ENCODE measurements at places on chromosomes 3 and 15.

DNA sequence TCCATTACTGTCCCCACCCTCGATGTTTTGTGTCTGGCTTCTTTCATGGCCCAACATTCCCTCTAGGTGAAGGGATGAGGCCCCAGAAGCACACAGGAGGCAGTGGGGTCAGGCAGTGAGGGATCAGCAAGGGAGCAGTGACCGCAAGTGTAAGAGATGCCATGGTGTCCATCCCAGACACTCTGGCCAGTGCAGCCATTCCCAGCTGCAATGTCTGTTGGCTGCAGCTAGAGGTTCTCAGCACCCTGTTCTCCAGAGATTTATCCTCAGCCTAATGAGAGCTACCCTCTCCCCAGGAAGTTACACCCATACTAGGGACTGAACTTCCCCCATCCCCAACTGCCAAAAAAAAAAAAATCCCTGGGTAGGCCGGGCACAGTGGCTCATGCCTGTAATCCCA, 40.2 kb downstream of the TRANK1 start:
- no peak for DNase-seq

GRCh38 chr15:53758412-53758811, 1.1 kb downstream of the WDR72 start:
- DNase-seq: no peak

- peak; percentile 74 for DNase-seq
These were observed 16.1 kb upstream of the TM4SF1 start for GRCh38 chr3:149393345-149394160.

DNA sequence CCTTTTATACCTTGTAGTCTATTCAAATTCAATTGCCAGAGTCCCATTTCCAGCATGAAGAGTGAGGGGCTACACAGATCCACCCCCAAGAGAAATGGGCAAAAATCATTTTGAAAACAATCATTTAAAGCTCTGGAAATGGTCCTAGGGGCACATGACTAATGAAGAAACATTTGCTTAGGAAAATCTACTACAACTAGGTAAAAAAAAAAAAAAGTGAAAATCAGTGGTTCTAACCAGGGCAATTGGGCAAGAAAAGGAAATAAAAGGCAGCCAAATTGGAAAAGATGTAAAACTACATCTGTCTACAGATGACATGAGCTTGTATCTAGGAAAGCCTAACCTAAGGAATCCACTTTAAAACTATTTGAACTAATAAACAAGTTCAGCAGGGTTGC, 9.4 kb downstream of the IMPG2 start:
- no peak for DNase-seq

GRCh38 chr15:41620536-41621199, 39.5 kb upstream of the MGA start:
- DNase-seq: no peak

DNA sequence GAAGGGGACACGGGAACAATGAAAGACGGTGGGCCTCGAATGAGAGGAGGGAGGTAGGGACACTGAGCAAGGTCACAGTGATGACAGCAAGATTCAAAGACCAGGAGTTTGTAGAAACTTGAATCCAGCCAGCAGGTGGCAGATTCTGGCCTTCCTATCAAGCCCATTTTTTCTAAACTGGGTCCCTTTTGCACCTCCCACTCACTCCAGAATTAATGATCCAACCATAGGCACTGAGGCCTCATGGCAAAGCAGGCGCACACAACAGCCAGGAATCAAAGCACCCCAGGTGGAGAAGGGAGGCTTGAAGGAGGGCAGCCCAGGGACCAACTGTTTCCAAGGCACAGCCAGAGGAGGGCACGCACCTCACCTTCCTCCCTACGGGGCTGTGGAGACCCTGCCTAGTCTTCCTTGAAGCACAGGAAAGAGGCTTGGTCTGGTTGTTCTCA, 90.2 kb downstream of the ANP32A start:
- no peak for DNase-seq

DNA sequence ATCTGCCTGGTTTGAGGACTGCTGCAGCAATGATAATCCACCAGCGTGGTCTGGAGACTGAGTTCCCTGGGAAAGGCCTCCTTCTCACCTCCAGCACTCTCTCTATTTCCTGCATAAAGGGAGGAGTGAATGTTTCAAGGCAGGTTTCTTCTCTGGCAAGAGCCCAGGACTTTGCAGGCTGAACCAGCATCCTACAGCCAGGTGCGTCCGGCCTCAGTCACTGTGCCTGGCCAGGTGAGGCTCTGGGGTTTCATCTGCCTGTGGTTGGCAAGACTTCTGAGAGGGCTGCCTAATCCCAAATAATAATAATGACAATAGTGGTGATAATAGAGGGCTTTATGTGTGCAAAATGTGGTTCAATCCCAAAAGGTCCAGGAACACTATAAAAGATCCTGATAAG, 269.0 kb upstream of the TBC1D5 start:
- DNase-seq: no peak

- DNase-seq: no peak
These were observed 16.6 kb downstream of the EAF1 start for GRCh38 chr3:15443826-15444524.

DNA sequence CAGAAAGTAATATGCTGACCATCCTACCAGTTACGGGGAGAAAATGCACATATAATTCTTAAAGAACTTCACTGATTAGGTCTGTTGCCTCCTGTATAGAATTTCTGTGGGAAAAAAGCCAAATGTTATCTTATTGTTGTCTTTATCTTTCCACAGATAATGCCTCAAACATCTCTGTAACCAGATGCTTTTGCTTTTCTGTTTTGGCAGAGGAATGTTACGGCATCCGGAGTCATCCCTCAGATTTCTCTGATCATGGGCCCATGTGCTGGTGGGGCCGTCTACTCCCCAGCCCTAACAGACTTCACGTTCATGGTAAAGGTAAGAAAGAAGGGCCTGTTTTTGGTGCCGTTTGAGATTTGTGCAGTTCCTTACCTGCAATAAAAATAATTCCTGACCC, 33.5 kb downstream of the PCCB start:
- DNase-seq: no peak

DNA sequence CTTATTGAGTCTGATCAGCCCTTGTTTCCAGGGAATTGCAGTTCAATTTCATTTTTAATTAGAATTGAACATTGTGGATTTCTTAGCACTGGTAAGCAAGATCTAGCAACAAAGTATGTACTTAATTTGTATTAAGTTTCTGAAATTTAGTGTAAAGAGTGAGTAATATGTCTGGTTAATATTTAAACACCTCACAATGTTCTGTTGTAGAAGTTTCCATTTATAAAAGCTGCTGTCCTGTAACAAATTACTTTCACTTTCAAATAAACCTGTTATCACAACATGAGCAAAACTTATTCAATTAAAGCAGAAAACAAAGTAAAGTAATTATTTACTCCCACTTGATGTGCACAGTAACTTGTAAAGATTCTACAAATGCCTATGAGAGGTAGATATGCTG, 448.5 kb downstream of the NAALADL2 start:
- no peak for DNase-seq

- DNase-seq: no peak
These were observed 428.9 kb downstream of the VGLL3 start for GRCh38 chr3:86562090-86562489.

- DNase-seq: no peak
These were observed 384.0 kb upstream of the TPM1 start for GRCh38 chr15:62658498-62658897.

DNA sequence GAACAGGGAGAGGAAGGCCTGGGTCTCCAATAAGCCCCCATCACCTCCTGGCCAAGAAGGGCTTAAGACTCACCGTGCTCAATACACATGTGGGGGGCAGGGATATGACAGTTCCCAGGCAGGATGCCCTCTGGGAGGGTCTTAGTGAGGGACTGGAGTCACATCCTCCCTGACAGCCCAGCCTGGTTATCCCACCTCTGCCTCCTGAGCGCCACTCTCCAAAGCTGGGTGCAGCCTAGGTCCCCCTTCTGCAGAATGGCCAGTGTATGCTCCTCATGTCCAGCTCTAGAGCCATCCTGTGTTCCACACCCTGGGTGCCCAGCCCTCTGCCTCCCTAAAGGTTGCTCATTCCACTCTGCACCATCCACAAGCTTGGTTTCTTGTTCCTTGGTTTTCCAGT, 1.2 kb upstream of the SHISA5 start:
- DNase-seq: no peak

DNA sequence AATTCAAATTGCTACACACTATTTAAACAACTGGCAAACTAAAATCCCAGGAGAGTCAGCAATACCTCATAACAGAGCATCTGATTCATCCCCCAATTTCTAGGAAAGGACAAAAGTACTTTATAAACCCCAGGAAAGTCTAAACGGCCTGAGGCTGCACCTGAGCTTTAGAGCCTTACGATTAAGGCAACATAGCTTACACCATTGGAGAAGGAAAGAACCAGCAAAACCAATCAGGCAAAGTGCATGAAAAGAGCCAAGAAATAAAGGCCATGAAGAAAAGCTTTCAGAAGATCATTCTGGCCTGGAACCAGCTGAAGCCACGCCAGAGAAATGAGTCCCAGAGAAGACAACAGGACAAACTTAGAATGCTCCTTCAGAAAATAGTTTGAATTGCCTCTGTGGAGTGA, 48.1 kb downstream of the PTPN9 start:
- no peak for DNase-seq

- DNase-seq: no peak
These were observed 52.2 kb downstream of the C3orf85 start for GRCh38 chr3:109188741-109189140.

GRCh38 chr3:49157289-49157688, 8.8 kb downstream of the CCDC71 start:
- no peak for DNase-seq

- DNase-seq: peak; percentile 100
These were observed 7.1 kb downstream of the AMOTL2 start for GRCh38 chr3:134366928-134367811.

DNA sequence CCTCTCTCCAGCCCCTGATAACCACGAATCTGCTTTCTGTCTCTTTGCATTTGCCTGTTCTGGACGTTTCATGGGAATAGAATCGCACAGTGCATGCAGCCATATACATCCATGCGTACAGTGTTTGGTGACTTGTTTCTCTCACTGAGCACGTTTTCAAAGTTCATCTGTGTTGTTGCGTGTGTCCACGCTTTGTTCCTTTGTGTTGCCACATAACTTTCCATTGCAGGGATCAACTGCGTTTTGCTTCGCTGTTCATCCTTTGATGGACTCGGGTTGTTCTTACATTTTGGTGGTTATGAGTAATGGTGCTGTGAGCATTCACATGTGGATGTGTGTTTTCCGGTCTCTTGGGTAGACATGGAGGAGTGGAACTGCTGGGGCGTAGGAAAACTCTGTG, 56.4 kb upstream of the TAMM41 start:
- no peak for DNase-seq

DNA sequence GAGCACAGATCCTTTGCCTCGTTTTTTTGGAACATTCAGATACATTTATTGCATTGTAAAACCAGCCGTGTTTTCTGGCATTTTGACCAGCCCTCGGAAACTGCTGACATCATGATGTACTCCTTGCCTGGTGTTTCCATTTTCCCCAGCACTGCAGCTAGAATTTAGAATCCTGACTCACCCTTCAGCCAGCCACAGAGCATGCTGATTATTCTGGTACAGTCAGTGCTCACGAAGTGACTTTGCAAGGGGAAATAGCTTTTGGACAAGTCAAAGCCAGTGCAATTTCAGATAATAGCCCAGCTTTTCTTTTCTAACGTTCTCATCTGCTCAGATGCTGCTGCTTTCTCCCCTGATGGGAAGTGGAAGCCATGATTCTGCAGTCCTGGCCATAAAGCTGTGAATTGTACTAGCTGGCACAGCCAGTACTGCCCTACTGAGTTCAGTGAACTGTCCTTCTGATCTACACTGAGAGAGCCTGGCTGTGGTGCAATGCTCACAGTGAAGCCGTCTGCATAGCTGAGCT, 12.1 kb upstream of the CNBP start:
- DNase-seq: peak; percentile 30

GRCh38 chr15:62390791-62391640, 225.9 kb upstream of the C2CD4B start:
- DNase-seq: no peak

- no peak for DNase-seq
These were observed 210.2 kb downstream of the NR1D2 start for GRCh38 chr3:24155276-24155675.

DNA sequence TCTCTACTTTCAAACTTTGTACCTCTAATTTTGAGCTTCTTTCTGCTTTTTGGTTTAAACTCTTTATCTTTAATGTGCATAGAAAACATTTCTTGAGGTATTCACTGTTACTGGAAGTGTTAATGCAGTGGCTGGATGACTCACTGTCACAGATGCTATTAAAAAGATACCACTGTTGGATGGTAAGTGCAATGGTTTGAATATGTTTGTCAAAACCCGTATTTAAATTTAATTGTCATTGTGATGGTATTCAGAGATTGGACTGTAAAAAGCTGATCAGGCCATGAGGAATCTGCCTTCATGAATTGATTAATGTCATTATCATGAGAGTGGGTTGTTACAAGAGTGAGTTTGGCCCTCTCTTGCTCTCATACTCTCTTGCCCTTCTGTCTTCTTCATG, 70.6 kb downstream of the AP4E1 start:
- no peak for DNase-seq
